T-cell (primary cell): ENCODE measurements at places on chromosomes 1 and 21.

DNA sequence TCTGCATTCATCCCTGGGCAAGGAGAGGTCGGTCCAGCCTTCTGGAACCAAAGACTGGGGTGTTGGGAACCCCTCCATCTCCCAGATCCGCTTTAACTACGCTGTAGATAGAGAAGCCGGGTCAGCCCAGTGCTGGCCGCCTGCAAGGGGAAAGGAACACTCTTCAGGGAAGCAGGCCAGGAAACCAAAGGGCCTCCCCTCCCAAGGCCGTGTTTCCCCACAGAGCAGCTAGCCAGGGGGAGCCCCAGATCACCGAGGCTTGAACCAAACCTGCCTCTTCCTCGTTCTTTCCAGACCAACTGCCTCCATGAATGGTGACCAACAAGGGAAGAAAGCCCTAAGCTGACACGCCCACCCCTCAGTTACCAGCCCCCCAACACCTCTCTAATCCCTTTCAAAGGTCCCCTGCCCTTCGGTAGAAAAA lies 1.2 kb upstream of the CHD5 start:
- no peak for DNase-seq

DNA sequence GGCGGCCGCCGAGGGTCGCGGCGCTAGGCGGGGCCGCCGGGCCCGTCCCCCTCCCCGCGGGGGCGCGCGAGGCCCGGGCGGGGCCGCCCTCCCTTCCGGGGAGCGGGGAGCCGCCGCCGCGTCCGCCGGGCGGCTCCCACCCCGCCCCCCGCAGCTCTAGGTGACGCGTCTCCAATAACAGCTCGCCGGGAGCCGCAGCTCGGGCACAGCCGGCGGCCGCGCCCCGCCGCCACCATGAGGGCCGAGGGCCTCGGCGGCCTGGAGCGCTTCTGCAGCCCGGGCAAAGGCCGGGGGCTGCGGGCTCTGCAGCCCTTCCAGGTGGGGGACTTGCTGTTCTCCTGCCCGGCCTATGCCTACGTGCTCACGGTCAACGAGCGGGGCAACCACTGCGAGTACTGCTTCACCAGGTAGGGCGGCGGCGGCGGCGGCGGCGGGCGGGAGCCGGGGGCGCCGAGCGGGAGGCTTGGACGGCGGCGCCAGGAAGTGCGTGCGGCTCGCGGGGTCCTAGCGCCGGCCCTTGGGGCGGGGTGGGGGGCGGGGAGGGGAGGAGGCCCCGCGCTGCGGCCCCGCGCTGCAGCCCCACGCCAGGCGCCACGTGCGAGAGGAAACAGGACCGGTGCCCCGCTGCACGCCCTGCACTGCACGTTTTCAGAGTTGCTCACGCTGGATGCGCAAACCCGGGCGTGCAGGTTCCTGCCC lies at the start of gene SMYD2:
SMYD2 (plus strand) TSS at position 139 of the 699 bp plus-strand sequence; CDS start at position 235, 96 bp downstream.
- DNase-seq, result peak; percentile 71

- DNase-seq, result no peak
Measured at GRCh38 chr1:40740039-40740996, 43.3 kb upstream of the KCNQ4 start.

DNA sequence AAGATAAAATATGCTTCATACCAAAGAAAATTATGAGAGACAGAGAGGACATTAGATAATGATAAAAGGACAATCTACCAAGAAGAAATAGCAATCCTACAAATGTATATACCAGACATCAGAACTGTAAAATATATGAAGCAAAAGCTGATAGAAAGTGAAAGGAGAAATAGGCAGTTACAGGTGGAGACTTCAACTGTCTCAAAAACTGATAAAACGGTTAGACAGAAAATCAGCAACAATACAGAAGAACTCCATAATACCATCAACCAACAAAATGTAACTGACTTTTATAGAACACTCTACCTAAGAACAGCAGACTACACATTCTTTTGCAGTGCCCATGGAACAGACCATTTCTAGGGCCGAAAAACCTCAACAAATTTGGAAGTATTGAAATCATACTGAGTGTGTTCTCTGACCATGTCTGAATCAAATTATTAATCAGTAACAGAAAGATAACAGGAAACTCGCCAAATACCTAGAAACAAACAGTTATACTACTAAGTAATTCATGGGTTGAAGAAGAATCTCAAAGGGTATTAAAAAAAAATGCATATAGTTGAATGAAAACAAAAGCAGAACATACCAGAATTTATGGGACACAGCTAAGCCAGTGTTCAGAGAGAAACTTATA lies 132.1 kb downstream of the RPS6KC1 start:
- no peak for DNase-seq

GRCh38 chr21:30900881-30901280 lies 19.5 kb upstream of the KRTAP11-1 start:
- DNase-seq, result no peak

- DNase-seq, result peak; percentile 82
Measured at GRCh38 chr1:13702425-13703127, 2.6 kb downstream of the PRDM2 start.

GRCh38 chr1:235402457-235403200 lies 35.4 kb downstream of the TBCE start:
- no peak for DNase-seq

DNA sequence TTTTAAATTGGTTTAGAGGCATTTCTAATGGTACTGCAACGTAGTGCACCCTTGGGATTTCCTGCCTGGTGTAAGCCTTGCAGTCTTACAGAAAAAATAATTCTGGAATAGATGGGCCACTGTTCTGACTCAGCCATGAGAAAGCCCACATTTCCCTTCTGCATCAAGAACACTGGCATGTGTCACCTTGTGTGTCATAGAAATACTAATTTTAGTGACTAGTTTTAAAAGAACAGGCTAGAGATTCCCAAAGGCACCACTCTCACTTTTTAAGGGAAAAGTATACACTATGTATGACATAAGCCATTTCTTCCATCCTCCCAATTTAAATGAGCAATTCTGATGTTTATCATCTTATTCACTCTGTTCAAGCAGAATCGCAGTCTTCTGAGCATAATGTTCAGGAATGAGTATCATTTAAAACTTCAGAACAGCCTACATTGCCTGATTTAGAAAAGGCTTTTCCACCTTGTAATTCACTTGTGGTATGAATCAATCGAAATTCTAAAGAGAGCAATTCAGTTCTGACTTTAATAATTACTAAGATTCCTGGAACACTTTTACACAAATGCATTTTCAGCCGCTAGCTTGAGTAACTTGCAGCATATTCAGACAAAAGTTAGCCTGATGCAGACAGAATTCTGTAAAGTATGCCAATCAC lies 18.8 kb downstream of the RGS13 start:
- no peak for DNase-seq

DNA sequence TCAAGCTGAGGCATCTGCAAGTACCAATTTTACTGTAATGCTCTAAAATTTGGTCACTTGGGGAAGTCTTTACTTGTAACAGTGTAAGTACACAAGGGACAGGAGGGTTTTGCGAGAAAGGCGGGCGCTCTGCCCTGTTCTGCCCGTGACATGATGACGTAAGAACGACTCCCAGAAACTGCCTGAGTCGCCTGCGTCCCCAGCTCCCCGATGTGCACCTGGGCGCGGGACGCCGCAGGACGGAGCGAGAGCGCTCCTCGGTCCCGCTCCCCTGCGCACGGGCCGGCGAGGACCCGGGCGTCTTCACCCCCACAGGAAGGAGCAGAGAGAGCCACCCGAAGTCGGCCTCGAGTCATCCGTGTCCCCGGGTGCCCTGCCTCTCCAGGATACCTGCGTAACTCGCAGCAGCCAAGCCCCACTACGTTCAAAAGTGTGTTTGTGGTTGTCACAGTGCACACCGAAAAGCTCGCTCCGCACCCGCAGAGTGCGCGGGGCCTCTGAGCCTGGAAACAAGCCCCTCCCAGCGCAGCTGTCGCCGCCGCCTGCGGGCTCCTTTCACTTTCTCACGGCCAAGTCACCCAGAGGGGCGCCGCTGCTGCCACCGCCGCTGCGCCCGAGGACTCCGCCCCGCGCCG lies 3.3 kb upstream of the ZBTB18 start:
- no peak for DNase-seq

DNA sequence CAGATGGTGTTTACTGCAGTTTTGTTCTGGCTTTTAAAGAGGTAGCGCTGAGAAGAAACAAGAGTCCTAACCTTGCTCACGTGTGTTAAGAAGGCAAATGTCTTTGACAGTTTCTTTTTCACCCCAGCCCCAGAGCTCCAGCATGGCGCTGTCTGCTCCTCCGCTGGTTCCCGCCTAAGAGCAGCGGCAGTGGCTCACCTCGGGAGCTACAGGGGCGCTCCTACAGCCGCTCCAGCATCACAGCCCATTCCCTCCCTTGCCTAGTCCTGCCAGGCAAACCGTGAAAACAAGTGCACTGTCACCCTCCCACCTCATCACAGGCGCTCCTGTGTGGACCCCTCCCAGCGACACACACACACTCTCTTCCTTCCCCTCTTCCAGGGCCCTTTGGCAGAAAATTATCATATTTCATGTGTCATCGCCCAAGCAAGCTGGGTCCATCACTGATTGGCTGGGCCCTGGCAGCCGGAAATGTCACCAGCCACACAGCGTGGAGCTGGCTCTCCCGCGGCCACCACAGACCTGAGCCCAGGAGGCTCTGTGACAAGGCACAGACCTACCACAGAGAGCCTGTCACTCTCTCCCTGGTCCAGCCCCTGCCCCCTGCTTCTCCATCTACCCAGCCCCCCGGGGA lies 1.2 kb upstream of the HIVEP3 start:
- peak; percentile 69 for DNase-seq

DNA sequence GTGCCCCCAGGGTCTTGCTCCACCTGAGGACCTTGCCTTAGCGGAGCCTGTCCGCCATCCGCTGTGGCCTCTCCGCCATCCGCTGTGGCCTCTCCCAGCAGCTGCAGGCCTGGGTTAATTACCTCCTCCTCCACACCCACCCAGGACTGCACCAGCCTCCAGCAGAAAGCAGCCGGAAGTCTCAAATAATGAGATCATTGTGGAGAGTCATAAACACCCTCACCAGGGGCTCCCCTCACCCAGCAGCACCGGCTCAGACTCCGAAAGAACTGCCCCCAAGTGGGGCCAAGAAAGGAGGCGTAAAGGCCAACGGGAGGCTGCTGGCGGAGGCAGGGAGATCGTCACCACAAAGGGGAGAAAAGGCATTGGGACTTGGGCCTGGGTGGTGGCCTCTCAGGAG lies 10.7 kb upstream of the GPR153 start:
- DNase-seq, result no peak
